A375 (cell line): ENCODE measurements at places on chromosomes 16 and 17. TPM values are rescaled to one million over a fixed set of nuclear protein-coding genes. Genes with fewer than 3 reads are reported as not detected.

KRTAP9-4 gene
- total RNA-seq = not detected in 2 replicates

ZNF624 gene
- 2.2 and 3.2 TPM in 2 replicates for total RNA-seq

CD300C gene
- total RNA-seq = not detected in 2 replicates

NPIPA2 gene
- 3.7 and 4.7 TPM in 2 replicates for total RNA-seq

TMIGD1 gene
- total RNA-seq = not detected in 2 replicates

ORMDL3 gene
- total RNA-seq = 20.1 and 21.5 TPM in 2 replicates

EPX gene
- not detected in 2 replicates for total RNA-seq
